ENCODE measurements at places on chromosomes 11 and 22.
A peak's percentile ranks its signal among the peaks of the same experiment; 100 is the strongest.

DNA sequence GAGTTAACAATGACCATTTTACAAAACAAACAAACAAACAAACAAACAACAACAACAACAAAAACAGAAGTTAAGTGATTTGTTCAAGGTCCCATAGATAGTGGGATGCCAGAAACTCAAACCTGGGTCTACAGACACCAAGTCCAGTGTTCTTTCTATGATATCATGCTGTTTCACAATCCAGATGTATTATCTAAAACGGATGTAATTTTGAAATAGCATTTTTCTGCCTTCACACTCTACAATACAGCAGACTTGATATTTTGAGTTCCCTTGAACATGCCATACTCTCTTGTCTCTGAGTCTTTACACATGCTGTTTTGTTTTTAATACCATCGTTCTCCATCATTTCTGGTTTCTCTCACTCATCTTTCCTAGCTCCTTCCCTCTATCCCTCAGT lies 104.5 kb downstream of the RELT start:
- DNase-seq = no peak

- DNase-seq = no peak
These were observed 55.1 kb upstream of the SEPTIN5 start for GRCh38 chr22:19658967-19659804.

- no peak for DNase-seq
These were observed 186.4 kb downstream of the BUD13 start for GRCh38 chr11:116586392-116586791.

DNA sequence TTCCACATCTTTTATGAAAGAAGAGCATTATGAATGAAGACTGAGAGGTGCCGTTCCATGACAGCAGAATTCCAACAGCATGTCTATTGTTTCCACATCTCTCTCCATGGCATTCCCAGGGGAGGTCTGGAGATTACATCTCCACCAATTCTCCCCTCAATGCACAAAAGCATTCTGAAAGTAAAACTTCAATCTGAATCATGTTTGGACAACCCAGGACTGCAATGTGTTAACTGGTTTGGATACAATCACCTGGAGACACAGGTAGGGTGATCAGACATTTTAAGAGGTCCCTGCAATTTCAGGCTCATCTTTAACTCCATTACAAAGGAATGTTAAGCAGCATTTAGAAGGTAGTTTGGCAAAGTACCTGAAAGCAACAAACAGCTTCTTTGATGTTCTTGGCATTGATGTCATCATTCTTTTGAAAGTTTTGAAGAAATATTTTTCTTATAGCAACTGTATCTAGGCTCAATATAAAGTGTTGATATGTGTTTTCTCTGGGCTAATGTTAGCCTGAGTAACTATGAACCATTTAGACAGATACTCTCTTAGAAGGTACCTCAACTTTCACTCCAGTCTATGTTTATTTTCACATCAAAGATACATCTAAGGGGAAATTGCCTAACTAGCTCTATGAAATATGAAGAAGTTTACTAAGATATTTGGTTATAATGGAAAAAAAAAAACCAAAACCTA lies 181.4 kb upstream of the MTMR2 start:
- no peak for DNase-seq

GRCh38 chr22:47605886-47606285 lies 843.4 kb downstream of the TBC1D22A start:
- no peak for DNase-seq

DNA sequence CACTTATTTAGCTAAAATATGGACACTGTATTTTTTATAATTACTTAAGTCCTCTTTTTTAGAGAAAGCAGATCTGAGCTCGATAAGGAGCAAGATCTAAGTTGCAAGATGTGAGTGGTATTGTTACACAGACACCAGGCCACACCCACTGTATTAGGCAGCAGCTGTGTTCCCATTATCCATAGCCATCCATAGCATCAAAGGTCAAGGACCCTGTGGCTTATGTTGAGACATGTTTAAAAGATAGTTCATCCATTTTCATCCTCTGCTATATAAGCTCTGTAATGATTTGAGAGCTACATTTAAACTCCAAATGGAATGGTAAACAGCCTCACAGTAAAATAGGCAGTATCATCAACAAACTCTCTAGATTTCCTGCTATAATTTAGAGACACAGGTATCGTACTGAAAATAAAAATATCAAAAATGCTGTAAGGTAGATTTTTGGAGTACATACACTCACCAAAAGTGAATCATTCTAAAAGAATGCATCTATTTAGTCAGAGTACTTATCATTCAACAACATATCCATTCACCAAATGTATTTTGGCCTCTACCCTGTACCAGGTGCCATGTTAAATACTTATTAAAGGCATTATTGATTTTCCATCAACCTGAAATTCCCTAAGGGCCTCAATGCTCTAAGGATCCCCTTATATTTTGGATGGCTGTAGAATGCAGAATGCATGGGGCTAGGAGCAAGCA lies 574.0 kb downstream of the LRRC4C start:
- DNase-seq = no peak

DNA sequence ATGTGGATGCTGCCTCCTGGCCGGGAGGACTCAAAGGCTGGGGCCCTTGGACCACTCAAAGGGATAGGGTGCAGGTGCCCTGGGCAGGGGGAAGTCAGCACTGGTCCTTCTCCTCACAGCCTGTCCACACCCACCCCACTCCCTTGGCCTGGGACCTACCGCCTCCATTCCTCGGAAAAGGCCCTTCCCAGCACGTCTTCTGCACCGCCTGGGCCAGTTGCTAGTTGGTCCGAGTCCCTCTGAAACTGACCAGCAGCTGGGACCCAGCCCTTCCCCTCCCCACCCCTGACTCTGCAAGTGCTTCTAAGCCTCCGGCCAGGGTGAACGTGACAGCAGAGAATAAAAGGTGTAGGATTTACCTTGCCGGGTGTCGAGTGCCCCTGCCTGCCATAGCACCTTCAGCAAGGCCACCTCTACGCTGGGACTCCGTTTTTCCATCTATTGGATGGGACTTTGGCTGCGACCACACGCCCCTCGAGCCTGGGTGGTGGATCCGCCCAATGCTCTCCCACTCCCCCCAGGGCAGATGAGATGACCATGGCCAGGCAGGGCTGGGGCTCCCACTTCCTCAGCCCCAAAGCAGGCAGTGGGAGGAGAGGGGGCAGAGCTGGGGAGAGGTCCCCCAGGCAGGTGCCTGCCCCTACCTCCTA lies 37.3 kb downstream of the OSBPL5 start:
- DNase-seq = no peak

- no peak for DNase-seq
These were observed 4.4 kb downstream of the TMEM109 start for GRCh38 chr11:60918251-60918938.

- peak; percentile 65 for DNase-seq
These were observed at the start of gene RHOG for GRCh38 chr11:3840870-3841425. TSS of gene RHOG (minus strand) at chr11:3840959. CDS start at chr11:3828138, 12,821 bp downstream.

GRCh38 chr22:25763239-25763777 lies 21.3 kb downstream of the MYO18B start:
- DNase-seq = no peak

- DNase-seq = no peak
These were observed 17.6 kb downstream of the PPIL2 start for GRCh38 chr22:21683401-21683811.

DNA sequence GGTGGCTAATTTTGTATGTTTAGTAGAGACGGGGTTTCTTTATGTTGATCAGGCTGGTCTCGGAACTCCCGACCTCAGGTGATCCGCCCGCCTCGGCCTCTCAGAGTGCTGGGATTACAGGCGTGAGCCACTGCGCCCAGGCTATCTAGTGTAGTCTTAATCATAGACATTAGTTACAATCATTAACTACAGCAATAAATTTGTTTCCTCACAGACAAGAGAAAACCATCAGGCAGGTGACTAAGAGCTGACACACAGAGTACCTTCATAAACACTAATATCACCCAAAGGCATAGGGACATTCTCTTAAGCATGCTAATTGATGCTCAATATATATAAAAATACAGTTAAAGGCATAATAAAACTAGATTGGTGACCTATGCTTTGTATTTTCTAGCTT lies 19.4 kb downstream of the SDHD start:
- no peak for DNase-seq

DNA sequence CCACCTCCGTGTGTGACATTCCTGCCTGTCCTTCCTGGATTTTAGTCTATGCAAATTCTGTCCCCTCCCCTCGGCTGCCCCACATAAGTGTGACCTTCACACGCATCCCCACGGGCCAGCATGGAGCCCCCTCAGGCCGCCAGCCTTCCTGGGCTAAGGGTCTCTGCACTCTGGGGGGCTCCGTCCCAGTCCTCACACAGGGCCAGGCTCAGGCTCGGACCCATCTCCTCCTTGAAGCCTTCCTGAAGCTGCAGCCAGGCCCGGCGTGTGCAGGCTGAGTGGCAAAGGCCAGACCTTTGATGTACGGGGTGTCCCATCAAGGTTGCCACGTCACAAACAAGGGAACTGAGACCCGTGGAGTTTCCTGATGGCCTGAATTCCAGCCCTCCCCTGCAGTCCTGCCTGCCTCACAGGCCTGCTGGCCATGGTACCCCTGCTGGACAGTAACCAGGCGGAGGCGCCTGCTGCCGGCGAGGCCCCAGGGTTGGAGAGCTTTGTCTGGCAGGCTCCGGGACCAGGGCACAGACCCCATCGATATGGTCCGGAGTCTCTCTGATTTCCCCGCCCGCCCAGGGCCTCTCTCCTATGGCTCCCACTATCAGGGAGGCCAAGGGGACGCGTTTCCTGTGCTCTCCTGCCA lies 791.7 kb downstream of the BRD1 start:
- no peak for DNase-seq

- no peak for DNase-seq
These were observed 610.1 kb upstream of the ANO5 start for GRCh38 chr11:21582791-21583190.

GRCh38 chr11:90500922-90501568 lies 278.2 kb upstream of the CHORDC1 start:
- DNase-seq = no peak
